ENCODE measurements at places on chromosomes 7 and 10.
A peak's percentile ranks its signal among the peaks of the same experiment; 100 is the strongest.

- peak; percentile 39 for DNase-seq
Measured at GRCh38 chr7:100629117-100629716, 12.1 kb downstream of the TFR2 start.

GRCh38 chr7:143013893-143014292 lies 13.0 kb downstream of the OR9A2 start:
- no peak for DNase-seq

- DNase-seq: no peak
Measured at GRCh38 chr10:2387672-2388071, 650.3 kb upstream of the ADARB2 start.

DNA sequence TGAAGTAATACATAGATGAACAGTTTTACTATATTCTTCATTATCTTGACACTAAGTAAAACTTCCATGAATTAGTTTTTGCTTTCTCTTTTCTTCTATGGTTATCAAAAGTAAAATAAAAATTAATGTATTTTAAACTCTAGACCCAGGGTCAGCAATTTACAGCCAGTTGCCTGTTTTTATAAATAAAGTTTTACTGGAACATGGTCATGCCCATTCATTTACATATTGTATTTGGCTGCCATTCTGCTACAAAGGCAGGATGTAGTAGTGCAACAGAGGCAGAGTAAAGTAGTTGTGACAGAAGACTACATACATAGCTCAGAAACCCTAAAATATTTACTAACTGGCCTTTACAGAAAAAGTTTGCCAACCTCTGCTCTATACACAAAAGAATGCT lies 98.8 kb downstream of the CNOT4 start:
- no peak for DNase-seq

DNA sequence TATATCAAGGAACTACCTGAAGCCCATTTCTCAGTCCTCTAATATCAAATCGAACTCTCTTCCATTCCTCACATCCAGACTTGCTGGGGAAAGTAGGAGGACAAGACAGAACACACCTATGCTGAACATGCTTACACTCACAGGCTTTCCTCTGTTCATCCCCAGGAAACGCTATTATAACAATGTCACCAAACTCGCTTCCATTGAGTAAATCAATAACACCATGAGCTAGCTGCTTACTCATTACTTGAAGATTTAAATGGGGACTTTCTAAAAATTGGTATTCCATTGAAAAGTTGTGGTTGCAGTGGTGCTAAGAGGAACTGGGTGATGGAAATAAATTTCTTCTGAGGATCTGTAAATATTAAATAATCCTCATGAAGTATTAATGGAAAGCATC lies 88.8 kb downstream of the SLC25A13 start:
- DNase-seq: no peak

GRCh38 chr7:37920305-37920848 lies at the start of gene EPDR1:
EPDR1 (plus strand) TSS chr7:37920640; CDS start chr7:37920940, 300 bp downstream.
- peak; percentile 42 for DNase-seq

DNA sequence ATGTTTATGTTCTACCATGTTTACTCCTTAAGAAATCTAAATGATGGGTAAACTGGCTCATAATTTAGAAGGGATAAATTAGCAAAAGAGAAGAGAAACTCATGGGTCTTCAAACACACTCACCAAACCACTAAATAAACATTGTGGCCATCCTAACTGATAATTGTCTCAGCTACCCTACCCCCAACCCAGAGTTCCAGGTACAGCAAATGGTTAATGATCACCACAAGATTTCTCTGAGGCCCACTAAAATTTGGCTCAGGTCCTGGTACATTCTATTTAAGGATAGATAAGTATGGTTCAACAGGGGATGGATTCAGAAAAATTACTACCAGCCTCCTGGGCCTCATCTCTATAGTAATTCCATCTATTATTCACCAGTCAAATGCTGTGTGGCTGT lies 21.4 kb downstream of the SLC25A13 start:
- DNase-seq: no peak

- no peak for DNase-seq
Measured at GRCh38 chr7:83541187-83541960, 107.6 kb downstream of the SEMA3E start.

- DNase-seq: peak; percentile 27
Measured at GRCh38 chr7:1569016-1569415, 816 bp downstream of the PSMG3 start.

- DNase-seq: peak; percentile 89
Measured at GRCh38 chr7:158587162-158588084, at the start of gene PTPRN2. PTPRN2 (minus strand) TSS chr7:158587823.

- DNase-seq: no peak
Measured at GRCh38 chr7:8363407-8364015, 69.9 kb upstream of the NXPH1 start.

DNA sequence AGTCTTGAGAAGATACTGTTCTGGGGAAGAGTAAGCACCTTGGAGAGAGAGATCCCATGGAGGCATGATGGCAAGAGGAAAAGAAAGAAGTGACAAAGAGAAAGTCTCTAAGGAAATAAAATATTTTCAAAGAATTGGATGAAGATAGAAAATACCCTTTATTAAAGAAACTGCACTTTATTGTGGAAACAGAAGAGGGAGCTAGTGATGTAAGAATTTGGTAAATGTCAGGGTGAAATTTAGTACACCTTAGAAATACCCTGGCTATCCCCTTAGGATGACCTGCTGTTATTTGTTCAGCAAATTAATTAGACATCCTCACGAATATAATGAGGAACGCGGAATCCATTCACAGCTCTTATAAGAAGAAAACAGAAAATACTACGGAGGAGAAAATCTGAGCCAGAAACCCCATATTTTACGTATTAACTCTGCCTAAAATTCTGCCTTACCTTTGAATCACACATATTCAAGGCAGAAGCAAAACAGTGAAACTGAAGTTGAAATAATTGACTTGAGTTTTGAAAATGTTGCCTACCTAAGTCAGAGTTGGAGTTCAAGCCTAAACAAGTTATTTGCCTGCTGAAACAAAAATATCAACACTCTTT lies 90.7 kb downstream of the TFPI2 start:
- DNase-seq: peak; percentile 55

DNA sequence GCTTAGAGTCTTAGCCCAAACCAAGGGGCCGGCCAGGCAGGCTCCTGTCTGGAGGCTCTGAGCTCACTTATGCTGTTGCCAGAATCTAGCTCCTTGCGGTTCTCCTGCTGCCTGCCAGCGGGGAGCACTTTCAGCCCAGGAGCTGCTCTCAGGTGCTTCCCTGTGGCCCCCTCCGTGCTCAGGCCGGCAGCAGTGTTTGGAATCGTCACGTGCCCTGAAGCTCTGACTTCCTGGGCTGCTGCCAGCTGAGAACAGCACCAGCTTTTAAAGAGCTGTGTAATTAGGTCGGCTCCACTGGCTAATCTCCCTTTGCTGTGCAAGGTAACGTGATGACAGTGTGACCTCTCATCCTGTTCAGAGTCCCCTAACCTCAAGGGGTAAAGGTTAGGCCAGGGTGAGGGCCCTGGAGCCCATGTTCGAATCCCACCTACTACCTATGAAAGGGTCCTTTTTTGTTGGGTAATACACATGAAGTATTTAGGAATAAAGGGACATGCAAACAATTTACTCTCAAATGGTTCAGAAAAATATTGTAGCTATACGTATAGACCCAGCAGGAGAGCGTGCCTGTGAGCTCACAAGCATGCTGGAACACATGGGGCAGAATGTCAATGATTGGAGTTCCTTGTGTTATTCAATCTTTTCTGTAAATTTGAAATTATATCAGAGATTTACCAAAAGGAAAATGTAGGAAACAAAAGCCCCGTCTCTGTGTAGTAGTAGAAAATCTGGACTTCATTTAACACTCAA lies 16.6 kb downstream of the ZNF862 start:
- DNase-seq: peak; percentile 91

GRCh38 chr10:76906256-76906655 lies 731.4 kb downstream of the KCNMA1 start:
- no peak for DNase-seq

- no peak for DNase-seq
Measured at GRCh38 chr10:75461672-75462649, 30.5 kb downstream of the LRMDA start.

DNA sequence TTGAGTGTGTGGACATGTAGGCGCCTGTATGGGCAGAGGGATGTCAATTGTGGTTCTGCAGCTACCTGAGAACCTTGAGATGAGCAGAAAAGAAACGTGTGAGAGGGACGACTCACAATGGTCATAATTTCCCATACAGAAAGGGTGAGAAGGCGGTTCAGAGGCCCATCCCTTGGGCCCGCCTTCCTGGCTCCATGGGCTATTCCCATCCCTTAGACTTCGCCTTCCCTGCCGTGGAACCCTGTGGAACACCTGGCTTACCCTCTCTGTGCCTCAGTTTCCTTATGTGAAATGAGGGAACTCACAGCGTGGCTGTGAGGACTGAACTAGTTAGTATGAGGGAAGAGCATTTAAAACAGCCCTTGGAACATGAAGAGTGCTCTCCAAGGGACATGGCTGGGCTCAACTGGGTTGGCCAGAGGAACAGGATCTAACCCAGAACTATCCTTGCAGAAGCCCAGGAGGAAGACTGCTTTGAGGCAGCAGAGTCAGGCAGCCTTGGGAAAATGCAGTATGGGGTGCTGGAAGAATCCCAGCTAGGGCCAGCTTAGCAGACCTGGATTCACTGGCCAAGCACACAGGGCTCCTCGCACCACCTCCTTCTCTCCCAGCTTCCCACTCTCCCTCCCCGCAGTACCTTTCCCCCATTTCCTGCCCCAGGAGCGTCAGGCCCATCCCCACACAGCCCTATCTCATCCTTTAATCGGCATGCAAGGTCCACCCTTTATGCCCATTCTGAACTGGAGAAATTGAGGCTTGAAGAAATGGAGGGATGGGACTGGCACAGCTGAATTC lies 11.1 kb upstream of the ZMIZ1 start:
- DNase-seq: no peak

DNA sequence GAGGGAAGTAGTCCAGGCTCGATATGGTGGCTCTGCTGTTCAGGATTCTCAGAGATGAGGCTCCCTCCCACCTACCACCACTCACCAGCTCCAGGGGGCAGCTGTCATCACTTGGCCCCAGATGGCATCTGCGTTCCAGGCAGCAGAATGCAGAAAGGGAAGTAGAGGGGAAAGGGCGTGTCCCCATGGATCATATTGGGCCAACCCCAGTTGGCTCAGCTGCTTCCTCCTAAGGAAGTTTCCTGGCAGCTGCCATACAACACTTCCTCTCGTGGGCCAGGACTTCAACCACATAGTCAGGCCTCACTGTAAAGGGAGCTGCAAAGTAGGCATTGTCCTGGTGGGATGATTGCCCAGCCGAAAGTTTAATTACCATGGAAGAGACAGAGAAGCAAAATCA lies 1.6 kb upstream of the TEX36 start:
- no peak for DNase-seq

GRCh38 chr7:129123510-129123857 lies 21.0 kb upstream of the TSPAN33 start:
- DNase-seq: no peak

DNA sequence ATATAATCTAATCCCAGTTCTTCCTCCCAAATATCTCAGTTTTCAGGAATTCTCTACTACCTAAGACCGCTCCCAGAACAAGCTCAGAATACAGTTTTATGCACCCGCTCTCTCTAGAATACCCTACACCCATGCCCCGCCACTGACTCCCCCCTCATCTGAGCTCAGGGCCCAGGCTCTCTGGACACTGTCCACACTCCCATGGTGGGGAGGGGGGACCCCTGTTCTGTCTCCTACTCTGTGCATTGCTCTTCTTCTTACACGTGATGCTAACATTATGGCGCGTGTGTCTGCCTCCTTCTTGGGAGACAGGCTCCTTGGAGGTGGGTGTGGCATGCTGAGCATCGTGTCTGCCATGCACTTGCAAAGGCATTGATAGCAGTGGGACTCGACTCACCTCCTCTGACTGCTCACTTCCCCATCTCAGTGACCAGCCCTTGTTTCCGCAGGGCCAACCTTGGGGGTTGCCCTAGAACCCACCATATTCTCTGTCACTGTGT lies 127.9 kb downstream of the TCERG1L start:
- no peak for DNase-seq

- no peak for DNase-seq
Measured at GRCh38 chr7:5694912-5695726, 86.3 kb downstream of the RNF216 start.

GRCh38 chr10:11757454-11757820 lies 15.3 kb downstream of the ECHDC3 start:
- peak; percentile 94 for DNase-seq

- DNase-seq: peak; percentile 66
Measured at GRCh38 chr7:100965723-100966541, 3.4 kb upstream of the MUC12 start.

DNA sequence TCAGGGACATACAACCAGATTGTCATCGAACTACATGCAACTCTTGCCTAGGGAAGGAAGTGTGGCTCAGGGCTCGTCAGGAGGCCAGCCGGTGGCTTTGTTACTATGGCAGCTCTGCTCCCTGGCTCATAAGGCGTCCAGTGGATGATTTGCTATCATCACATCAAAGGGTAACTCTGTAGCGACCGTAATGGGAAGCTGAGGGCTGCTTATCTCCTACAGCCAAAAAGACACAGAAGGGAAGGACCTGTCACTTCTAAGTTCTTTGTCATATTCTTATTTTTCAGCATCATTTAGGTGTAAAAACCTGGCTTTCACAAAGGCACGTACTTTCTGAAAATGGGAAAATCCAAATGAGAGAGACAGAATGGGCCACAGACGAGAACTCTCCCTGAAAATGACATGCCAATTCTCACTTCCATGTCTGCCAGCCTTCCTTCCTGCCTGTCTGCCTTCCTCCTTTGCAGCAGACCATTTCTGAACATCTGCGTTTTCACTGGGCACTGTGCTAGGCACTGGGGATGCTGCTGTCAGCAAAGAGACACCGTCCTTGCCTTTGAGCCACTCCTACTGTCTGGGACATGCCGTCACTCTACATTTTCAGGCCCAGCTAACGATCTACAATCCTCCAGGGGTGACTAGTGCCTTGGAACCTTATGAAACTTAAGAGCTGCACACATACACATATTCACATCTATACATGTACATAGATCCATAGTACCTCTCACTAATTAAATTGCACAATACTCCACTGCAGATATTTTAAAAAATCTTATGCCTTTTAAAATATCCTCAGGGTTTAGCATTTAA lies 26.9 kb downstream of the ENKUR start:
- no peak for DNase-seq

DNA sequence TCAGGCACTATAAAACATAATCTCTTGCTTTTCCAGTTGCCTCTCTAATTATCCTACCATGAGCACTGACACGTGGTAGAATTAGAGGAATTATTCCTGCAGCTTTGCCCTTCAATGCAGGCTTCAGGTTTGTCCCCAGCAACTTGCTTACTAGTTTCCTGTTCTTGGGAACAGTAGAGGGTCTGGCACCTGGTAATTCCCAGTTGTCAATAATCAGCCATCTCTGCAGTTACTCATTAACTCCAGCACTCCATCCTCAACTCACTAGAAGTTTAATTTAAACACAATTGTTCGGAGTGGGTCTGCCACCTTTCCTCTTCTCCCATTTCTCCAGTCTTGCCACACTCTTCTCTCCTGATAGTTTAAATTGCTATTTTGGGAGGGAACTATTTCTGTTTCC lies 324.3 kb upstream of the KIAA1217 start:
- no peak for DNase-seq

- no peak for DNase-seq
Measured at GRCh38 chr7:133573554-133574265, 320.8 kb downstream of the EXOC4 start.
